ENCODE measurements at places on chromosomes 6 and 20. TPM values are rescaled to one million over a fixed set of nuclear protein-coding genes. Genes with fewer than 3 reads are reported as not detected.

The EYS gene
- 0.21 TPM for polyA plus RNA-seq

The GPX5 gene
- polyA plus RNA-seq = not detected

The SOX18 gene
- polyA plus RNA-seq = 53.5 TPM

The PROCR gene
- polyA plus RNA-seq = 78.7 TPM

The FAM162B gene
- 2.4 TPM for polyA plus RNA-seq
